CD4-positive, alpha-beta T cell treated with Interferon gamma for 1 hour (primary cell): ENCODE measurements at places on chromosomes 16 and 17.

DNA sequence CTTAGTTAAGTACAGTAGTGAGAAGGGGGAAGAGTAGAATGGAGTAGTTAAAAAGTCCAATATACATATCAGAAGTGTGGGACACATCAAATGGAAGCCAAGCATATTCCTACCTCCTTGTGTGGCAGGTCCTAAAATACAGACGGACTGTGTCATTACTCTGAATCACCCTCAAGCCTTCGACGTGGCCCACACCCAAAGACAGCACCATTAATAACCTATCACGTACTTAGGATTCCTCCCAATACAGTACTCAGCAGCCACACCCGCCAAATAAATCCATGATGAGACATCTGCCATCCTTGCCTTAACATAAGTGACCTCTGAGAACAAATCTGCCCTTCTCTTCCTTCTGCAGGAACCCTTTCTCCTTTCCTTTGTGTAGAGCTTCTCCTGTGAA, 38.9 kb downstream of the UBE2G1 start:
- no peak for DNase-seq

- no peak for DNase-seq
Observed at GRCh38 chr17:12995106-12995895, 22.5 kb downstream of the ELAC2 start.

DNA sequence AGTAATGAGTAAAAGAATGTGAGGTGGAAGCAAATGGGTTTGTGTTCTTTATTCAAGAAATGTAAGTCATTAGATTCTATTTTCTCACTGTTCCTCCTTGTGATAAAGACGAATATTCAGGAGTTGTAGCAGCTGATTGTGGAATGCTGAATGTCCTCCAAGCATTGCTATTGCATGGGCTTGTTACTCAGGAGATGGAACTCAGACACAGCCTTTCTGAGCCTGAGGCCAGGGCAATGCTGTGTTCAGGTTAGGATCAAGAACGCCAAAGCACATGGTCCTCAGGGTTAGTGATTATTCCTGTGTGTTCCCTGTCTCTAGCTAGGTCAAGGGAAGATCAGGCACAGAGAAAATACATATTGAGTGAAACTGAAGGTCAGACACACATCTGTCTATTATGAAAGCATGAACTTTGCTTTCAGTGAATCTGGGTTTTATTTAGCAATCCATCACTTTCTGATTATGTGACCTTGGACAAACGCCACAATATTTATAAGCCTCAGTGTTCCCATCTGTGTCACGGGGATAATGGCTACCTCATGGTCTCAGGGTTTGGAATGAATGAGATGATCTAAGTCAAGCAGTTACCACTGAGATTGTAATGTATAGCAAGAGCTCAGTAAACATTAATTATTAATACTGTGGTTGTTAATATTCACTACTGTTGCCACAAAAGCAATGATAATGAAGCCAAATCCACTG, 426.8 kb upstream of the DYNLRB2 start:
- no peak for DNase-seq

- peak; percentile 84 for DNase-seq
Observed at GRCh38 chr17:78214016-78214705, at the start of gene BIRC5. BIRC5 (plus strand) TSS chr17:78214253; CDS start chr17:78214317, 64 bp downstream.

GRCh38 chr17:48601539-48602425, 3.0 kb downstream of the HOXB6 start:
- DNase-seq, result no peak

- DNase-seq, result no peak
Observed at GRCh38 chr16:55406651-55407050, 72.3 kb upstream of the MMP2 start.

DNA sequence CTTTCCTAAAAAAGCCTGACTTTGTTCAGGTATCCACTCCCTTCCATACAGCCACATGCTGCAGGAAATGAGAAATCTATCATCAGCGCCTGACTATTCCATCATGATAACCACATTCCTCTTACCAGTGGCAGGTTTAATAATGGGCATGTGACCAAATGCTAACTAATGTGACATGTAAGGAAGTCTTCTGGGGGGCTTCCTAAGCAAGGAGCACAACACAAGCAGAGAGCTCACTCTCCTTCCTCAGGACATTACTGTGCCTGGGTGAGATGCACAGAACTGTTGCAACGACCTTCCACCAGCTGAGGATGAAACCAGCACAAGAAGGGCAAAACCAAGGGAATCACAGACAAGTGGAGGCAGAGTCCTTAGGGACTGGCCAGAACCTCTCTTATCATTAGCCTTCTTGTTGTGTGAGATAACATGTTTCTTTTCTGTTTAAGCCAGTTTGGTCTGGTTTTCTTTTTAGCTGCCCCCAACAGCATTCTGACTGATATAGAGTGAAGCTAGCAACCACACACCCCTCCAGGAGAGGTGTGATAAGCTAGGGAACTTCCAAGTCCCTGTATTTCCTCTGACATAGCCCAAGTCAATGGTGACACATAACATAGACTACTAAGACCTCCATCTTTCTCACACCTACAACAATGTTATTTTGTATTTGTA, 16.9 kb downstream of the MYO1D start:
- no peak for DNase-seq

DNA sequence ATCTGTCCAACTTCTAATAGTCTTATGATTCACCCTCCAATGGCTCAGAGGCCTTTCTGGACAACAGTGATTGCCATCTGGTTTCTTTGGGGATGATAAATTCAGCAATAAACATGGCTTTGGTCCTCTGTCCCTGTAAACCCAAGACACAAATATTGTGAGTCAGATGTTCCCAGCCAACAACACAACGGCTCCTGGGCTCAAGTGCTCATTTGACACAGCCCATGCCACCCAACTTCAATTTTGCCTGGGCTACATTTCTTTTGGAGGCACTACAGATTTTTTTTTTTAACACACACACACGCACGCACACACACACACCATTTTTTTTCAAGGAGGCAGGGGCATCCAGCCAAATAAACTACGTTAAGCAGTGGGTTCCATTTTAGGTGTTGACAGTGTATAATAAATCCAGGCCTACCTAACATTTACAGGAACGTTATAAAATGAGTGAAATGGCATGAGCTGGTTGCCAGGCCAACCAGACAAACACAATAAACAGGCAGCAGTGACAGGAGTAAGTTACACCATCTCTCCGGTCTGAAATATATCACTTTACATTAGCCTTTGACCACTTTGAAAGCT, 939.9 kb upstream of the SOX9 start:
- DNase-seq, result no peak

GRCh38 chr16:46618516-46618915, 2.7 kb downstream of the SHCBP1 start:
- no peak for DNase-seq
